ENCODE measurements at places on chromosomes 7 and 10.

DNA sequence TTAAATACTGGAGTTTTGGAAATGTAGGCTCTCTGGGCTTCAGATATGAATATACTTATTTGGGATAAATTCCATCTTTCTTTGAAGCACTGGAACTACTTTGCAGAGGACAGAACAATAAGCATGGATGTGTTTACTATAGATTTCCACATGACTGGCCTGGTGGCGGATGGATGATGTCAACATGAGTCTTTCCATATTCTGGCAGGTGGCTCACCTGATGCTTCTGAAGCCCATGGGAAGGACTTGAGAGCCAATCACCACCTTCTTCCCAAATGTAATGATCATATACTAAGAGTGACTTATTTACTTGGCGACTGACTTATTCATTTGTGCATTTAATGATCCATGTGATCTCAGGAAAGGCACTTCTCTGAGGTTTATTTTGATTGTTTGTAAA is 110.5 kb downstream of the FANK1 start:
- no peak for DNase-seq

GRCh38 chr7:568031-568951 is 48.6 kb upstream of the PDGFA start:
- no peak for DNase-seq

DNA sequence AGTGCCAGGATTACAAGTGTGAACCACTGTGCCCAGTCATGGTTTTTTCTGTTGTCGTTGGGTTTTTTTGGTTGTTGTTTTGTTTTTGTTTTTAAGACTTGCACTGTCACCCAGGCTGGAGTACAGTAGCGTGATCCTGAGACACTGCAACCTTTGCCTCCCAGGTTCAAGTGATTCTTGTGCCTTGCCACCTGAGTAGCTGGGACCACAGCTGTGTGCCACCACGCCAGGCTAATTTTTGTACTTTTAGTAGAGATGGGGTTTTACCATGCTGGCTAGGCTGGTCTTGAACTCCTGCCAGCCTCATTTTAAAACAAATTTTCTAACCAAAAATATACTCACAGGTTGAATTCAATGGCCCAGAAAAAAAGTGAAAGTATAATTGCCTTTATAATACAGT is 174.1 kb downstream of the AHR start:
- no peak for DNase-seq

GRCh38 chr7:24574386-24574785 is 1.1 kb downstream of the PALS2 start:
- DNase-seq = no peak

DNA sequence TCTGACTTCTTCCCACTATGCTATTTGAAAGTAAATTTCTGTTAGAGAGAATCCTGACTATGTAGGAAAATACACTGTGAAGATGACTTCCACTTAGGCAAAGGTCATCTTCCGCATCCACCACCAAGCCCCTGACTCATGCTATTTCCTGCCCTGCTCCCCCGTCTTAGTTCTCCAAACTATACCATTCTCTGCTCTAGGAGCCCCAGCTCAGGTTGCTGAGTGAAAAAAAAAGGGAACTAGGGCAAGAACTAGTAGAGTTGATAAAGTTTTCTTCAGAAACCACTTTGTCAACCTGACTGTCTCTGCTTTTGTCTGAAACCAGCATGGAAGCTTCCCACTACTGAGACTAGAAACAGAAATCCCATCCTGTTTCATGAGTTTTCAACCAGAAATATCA is 96.9 kb downstream of the EVX1 start:
- no peak for DNase-seq

DNA sequence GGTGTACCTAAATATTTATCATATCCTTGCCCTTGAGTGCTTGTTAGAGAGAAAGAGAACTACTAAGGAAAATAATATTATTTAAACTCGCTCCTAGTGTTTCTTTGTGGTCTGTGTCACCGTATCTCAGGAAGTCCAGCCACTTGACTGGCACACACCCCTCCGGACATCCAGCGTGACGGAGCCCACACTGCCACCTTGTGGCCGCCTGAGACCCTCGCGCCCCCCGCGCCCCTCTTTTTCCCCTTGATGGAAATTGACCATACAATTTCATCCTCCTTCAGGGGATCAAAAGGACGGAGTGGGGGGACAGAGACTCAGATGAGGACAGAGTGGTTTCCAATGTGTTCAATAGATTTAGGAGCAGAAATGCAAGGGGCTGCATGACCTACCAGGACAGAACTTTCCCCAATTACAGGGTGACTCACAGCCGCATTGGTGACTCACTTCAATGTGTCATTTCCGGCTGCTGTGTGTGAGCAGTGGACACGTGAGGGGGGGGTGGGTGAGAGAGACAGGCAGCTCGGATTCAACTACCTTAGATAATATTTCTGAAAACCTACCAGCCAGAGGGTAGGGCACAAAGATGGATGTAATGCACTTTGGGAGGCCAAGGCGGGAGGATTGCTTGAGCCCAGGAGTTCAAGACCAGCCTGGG is 11.4 kb downstream of the SERPINE1 start:
- DNase-seq = peak; percentile 67

- no peak for DNase-seq
Measured at GRCh38 chr10:50498465-50498864, 125.3 kb downstream of the SGMS1 start.

DNA sequence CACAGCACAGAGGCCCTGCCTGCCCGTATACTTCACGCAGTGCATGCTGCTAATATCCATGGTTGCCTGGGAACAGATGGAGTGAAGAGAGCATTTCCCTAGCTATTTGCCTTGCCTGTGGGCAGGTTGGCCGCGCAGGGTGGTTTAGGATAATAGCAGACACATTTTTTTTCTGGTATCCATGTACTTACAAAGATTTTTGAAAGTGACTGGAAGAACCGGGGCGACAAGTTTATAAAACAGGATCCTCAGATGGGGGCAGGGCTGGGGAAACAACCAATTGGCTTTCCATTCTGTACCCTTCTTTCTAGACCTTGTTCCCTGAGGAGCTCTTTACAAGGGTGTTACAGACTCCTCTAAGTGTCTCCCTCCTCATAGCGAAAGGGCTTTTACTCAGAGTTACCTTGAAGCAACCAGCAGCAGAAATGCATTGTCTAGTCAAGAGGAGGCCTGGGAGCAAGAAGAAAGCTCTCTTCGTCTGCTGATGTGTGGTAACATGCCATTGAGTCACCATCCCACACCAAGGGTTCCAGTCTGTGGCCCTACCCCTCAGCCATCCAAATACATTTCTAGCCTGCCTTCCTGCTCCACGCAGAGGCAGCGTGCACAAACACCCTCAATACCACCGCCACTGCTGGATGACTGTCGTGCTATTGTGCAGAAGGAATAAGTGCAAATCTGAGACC is 31.5 kb downstream of the MTURN start:
- no peak for DNase-seq

GRCh38 chr10:67875340-67876238 is 8.9 kb upstream of the SIRT1 start:
- DNase-seq = no peak

- DNase-seq = no peak
Measured at GRCh38 chr7:128735436-128735835, 3.7 kb upstream of the CALU start.

DNA sequence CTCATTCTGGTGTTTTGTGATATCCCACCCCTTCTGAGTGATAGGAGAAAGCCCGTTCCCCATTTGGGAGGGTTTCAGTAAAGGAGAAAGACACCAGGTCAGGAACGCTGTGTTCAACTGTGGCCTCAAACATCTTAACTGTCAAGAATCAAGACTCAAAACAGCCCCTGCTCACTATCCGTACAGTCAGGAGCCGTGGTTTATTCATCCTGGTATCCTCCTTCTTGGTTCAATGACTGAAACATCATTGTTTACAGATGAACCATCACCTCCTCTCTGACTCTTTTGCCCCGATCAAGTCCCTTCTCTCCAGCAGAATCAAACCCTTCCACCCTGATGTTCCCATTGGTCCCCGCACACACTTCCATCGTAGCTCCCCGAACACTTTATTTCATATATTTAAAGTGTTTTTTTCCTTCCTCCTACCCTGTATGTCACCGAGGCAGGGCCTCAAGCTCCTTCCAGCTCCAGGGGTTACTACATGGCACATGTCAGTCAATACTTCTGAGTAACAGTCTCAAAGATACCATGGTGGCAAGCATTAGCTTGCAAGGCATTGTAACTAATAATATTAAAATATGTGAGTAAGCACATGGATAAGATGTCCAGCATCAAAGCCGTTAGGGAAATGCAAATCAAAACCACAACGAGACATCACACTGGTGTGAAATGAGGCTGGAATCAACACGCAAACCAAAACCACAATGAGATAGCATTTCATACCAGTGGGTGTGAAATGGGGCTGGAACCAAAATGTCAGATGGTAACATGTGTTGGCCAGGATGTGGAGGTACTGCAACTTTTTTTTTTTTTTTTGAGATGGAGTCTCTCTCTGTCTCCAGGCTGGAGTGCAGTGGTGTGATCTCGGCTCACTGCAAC is 124.7 kb upstream of the C1QL3 start:
- DNase-seq = no peak

GRCh38 chr10:122234416-122234815 is 36.7 kb upstream of the BTBD16 start:
- DNase-seq = no peak

GRCh38 chr7:138661069-138661635 is 40.0 kb downstream of the SVOPL start:
- no peak for DNase-seq

DNA sequence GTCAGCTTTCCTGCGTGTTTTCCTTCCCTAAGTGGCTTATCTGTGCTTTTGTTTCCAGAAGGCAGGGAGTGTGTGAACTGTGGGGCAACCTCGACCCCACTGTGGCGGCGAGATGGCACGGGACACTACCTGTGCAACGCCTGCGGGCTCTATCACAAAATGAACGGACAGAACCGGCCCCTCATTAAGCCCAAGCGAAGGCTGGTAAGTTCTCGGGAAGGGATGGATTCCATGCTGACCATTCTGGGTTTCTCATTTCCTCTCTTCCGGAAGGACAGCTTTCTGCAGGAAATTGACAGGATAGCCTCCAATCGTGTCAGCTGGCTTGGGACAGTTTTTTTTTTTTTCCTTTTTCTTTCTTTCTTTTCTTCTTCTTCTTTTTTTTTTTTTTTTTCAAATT is 9.4 kb downstream of the GATA3 start:
- DNase-seq = no peak

GRCh38 chr7:33452805-33453502 is 323.6 kb downstream of the BBS9 start:
- DNase-seq = no peak

DNA sequence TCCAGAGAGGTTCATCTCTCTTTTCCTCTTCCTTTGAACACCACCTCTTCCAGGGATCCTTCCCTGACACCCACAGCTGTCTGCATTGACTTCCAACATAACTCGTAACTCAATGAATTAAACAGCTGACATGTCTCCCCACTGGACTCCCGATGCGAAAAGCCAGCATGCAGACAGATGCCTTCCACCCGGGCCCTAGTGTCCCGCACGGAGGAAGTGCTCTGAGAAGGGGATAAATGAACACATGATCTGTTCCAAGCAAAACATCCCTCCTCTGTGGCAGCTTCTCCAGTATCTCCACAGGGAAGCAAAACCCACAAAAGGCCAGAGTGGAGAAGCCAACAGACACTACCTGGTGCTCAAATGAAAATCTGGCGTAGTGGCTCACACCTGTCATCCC is 28.3 kb downstream of the OGDHL start:
- no peak for DNase-seq

- DNase-seq = no peak
Measured at GRCh38 chr10:33476757-33477273, 142.3 kb upstream of the NRP1 start.

GRCh38 chr10:74825371-74826141 is 844 bp upstream of the KAT6B start:
- DNase-seq = peak; percentile 56

GRCh38 chr10:70782746-70783680 is 2.2 kb downstream of the TBATA start:
- DNase-seq = no peak

GRCh38 chr7:135980012-135980551 is 2.9 kb upstream of the MTPN start:
- no peak for DNase-seq

DNA sequence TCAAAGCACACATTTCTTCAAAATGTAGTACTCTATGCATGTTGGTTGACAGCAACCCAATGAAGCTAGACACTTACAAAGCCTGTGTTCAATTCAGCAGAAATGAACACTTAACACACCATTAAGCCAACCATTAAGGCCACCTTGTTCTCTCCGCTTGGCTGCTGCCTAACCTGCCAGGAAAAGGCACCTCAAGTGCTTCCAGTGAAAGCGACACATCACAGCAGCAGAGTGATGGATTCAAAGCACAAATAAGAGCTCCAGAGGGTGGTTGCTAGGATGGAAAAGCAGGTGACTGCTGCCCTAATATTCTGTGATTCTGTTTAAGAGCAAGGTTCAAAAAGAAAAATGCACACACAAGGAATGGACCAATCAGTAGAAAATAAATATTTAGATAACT is 81.5 kb upstream of the GNAI1 start:
- DNase-seq = no peak

GRCh38 chr7:89602984-89603383 is 551.3 kb upstream of the STEAP1 start:
- DNase-seq = no peak

DNA sequence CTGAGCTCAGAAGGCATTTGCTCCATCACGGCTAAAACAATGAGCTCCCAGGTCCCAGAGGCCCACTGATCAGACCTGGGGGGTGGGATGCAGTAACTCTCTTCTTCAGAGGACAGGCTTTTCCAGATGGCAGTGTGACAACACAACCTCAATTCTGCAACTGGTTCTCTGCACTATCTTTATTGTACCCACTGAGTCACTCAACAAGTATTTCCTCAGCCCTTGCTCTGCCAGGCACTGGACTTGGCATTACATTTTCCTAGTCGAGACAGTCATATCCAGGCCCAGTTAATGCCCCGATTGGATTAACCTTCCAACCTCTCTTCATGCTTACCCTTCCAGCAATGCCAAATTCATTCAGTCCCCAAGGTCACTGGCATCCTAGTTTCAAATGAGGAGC is 72.6 kb downstream of the JAZF1 start:
- no peak for DNase-seq

GRCh38 chr7:45974540-45975360 is 53.7 kb upstream of the IGFBP3 start:
- no peak for DNase-seq

GRCh38 chr7:130900471-130901076 is 166.6 kb upstream of the KLF14 start:
- DNase-seq = no peak

DNA sequence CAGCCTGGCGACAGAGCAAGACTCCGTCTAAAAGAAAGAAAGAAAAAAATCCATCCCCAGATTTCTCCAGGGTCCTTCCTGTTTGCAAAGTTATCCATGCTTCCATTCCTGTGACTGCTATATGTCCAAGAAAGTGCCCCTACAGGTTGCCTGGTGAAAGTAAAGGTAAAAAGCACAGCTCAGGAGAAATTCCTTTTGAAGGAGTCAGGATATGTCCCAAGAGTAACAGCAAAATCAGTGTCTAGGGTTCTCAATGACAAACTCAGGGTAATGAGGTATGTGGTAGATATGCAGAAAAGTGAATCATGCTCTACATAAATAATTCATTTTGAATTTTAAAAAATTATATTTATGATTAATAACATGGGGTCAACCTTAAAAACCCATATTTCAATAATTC is 91.5 kb downstream of the CTTNBP2 start:
- DNase-seq = no peak

- DNase-seq = no peak
Measured at GRCh38 chr7:73974101-73974947, 53.6 kb upstream of the ELN start.

GRCh38 chr7:90595801-90596670 is at the start of gene CDK14:
Gene CDK14 (plus strand): TSS chr7:90596321. CDS start chr7:90596628, 307 bp downstream.
- peak; percentile 30 for DNase-seq
